ENCODE measurements at places on chromosomes 1 and 21. TPM values are rescaled to one million over a fixed set of nuclear protein-coding genes. Genes with fewer than 3 reads are reported as not detected.

- DNase-seq: no peak
Observed at GRCh38 chr1:43382027-43382779, 7.4 kb downstream of the MED8 start.

The HPCAL4 gene
- 0.39 TPM for polyA plus RNA-seq

DNA sequence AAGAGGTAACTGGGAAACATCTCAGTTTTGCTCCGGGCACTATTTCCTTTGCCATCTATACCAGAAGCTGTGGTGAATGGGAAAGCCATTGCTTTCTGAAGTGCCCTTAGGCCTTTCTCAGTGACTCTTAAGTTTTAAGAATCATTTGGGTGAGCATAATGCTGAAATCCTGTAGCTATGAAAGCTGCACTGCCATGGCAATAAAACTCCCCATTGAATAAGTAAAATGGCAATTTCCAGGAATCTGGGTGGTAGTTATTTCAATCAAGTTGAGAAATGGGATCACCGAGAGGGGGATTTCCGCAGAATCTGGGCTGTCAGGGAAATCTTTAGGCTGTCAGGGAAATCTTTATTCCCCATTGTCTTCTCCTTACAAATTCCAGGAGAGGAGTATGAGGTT is 26.8 kb upstream of the MACF1 start:
- DNase-seq: no peak

GRCh38 chr1:56146449-56146848 is 432.9 kb downstream of the PLPP3 start:
- no peak for DNase-seq

The TMIGD3 gene
- polyA plus RNA-seq: 1.4 TPM

- DNase-seq: no peak
Observed at GRCh38 chr21:38167345-38167744, 89.4 kb upstream of the KCNJ15 start.

Data from heart right ventricle (tissue), 16 donors.